ENCODE measurements at places on chromosomes 5 and 9.

DNA sequence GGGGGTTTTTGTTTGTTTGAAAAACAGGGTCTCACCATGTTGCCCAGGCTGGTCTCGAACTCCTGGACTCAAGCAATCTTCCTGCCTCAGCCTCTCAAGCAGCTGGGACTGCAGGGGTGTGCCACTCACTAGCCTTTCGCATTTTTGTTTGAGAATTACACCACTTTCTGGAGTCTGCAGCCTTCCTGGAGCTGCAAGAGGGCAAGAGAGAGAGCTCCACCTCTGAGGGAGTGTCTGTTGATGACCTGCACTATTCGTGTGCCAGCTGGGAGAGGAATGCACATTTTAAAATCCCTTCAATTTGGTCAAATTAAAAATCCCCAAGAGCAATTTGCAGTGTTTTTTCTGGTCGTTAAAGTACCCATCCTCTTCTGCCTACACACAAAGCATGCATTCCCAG is 5.0 kb upstream of the CKMT2 start:
- DNase-seq = no peak

- DNase-seq = peak; percentile 35
Measured at GRCh38 chr5:149754172-149754880, 24.2 kb downstream of the PPARGC1B start.

- no peak for DNase-seq
Measured at GRCh38 chr9:17630531-17630949, 51.7 kb downstream of the SH3GL2 start.

GRCh38 chr9:129273136-129273895 is 95.3 kb upstream of the IER5L start:
- peak; percentile 49 for DNase-seq

DNA sequence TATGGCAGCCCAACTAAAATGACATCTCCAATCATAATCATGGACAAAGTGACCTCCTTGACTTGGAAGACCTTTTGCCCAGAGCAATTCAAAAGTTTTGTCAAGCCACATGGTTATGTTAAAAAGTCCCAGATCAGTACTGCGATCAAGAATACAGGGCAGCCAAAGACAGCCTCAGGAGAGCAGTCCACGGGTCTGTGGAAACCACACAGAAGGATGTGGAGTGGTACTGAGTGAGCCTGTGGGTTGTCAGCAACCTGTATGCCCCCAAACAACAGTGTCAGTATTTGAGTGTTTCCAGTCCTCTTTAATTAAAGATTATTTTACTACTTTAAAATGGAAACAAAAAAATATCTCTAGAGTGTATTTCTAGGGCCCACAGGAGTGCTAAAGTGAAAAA is 345.4 kb upstream of the EFNA5 start:
- DNase-seq = no peak

- no peak for DNase-seq
Measured at GRCh38 chr5:21776466-21776865, 1076.7 kb downstream of the CDH12 start.

DNA sequence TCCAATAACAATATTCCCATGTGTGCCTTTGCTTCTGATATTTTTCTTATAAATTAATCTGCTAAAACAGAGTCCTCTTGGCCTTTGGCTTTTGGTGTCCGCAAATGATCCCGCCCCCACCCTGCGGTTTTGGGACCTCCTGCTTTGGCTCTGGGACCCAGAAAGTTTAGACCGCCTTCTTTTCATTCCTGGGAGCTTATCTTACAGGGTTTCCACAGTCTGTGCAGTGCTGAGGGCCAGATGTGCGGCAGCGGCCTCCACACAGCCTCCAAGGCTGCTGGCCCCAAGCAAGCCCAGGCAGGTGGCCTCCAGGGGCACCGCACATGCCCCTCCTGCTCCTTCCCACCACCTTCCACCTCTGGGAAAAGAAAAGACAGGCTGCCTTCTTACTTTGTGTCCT is 191.5 kb downstream of the ERCC6L2 start:
- DNase-seq = no peak

DNA sequence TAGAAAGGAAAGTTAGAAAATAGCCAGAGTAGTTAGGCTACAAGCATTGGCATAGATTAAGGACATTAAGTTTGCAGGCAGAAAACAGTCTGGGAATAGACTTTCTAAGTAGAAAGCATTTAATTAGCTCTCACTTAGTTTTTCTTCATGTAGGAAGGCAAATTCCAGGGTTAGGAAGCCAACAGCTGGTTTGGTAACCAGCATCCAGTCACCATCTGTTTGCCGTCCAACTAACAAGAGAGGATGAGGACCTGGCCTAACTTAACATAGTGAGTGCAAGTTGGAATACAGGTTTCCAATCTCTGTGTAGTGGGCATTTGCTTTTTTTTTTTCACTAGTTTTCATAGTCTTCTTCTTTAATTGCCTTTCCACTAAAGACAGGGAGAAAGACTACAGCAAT is 121.7 kb upstream of the NR3C1 start:
- no peak for DNase-seq

DNA sequence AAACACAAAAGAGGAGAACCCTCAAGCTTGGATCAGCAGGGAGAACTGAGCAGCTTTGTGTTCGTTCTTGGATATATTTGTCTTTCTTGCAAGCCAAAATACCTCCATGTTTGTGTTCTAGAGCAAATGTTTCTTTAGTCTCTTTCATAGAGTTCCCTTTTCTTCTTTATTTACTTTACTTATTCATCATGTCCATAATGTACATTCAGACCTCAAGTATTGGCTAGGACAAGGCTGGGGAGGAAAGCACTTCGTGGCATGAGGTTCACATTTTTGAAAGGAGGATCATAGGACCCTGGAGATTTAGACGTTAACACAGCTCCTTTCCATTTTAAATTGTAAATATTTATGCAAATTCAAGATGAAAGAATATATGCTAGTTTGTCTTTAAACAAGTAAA is 590.2 kb upstream of the MEF2C start:
- DNase-seq = no peak

DNA sequence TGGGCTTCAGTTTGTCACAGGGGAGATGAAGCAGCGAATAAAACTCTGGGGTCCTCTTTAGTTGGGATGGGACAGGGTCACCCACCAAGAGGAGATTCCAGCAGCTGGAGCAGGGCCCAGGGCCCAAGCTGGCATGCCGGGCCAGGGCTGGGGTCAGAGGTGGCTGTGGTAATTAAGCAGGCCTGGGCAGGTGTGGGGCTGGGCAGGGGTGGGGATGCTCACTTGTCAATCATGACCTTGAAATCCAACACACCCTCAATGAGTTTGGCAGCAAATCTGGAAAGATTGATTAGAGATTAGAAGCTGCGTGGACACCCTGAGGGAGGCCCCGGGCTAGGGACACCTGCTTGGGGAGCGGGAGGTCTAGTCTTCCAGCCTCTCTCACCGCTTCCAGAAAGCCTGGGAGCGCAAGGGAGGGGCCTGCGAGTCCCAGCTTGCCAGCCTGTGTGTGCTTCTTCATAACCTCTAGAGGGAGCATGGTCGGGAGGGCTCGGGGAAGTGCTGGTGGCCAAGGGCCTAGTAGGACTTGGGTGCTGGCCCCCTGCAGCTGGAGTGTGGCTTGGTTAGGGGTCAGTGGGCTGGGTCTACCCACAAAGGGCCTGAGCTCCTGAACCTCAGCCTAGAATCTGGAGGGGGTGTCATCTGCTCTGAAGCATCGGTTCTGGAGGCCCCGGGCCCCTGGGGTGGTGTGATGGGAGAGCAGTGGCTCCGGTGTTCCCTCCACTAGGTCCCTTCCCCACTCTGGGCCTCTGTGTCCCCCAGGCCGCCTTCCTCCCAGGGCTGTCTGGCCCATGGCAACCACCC is 7.6 kb downstream of the CRAT start:
- no peak for DNase-seq

GRCh38 chr9:131078427-131079366 is 17.6 kb upstream of the AIF1L start:
- DNase-seq = no peak

- no peak for DNase-seq
Measured at GRCh38 chr9:89881431-89881830, 276.6 kb downstream of the GADD45G start.

DNA sequence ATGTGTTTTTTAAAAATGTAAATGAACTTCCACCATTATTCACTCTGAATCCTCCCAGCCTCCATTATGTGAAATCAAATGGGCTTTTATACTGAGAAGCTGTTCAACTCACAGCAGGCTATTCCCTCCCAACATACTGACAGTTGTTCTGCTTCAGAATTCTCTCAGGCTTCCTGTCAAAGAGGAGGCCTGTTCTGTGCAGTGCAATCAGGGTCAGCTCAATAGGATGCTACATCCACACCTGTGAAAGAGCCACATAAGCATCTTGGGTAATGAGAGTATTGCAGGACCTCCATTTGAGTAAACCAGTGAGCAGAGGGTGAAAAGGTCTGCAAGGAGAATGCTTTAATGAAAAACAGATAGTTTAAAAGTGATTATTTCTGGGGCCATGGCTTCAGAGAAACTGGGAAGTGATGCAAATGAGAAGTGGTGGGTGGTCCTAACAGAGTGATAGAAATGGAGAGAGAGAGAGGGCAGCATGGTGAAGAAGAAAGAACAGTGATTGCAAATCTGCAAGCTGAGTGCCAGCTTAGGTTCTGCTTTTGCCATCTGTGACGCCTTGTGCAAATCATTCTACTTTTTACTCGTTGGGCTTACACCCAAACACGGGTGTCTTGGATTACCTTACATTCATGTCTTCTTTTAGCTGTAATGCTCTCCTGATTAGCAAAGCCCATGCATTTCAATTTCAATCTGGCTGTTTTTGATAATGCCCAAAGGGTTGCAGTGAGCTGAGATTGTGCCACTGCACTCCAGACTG is 202.5 kb upstream of the NMUR2 start:
- DNase-seq = no peak

DNA sequence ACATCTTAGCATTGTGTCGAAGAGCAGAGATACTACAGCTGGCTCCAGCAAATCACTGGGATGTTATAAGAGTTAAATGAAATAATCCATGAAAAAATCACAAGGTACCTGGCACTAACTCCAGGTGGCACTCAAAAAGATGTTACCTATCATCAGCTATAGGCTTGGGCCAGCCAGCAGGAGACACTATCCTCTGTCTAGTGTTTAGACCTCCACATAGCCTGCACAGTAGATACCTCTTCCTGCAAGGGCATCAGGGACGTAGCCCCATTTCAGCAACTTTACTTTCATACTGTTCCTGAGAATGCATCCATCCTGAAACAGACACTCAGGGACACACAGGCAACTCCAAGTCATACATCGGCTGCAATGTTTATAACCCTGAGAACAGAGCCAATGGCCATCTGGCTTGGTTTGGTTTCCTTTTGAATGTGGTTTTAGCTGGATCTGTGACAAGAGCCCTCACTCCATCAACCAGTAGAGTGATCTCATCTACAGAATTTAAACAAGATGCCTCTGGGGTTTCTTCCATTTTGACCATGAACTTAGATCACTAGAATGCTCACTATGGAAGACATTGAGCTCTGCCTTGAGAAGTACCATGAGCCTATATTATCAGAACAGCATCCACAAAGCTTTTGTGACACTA is 69.9 kb downstream of the TLE1 start:
- no peak for DNase-seq

DNA sequence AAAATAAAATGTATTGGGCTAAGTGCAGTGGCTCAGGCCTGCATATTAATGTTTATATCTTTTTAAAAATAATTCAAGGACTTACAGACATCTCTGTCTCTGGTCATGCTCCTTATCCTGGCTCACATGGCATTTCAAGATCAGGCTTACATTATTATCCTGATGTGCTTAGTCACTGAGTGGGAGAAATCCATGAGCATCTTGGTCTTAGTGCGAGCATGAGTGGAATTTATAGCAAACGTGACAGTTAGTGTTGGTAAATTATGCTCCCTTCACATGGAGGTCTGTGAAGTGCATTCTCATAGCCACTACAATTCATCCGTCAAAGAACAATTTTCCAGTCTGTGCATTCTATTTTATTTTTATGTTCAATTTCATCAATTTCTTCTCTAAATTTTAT is 237.8 kb upstream of the EDIL3 start:
- DNase-seq = no peak
